ENCODE measurements at places on chromosomes 1 and 21.

GRCh38 chr21:31014891-31015290 lies 23.4 kb downstream of the KRTAP19-8 start:
- no peaks in the 10 kb centered on the region for H3K4me1 ChIP-seq
- H3K4me3 ChIP-seq, result no peak overlapping the region
- H3K27ac ChIP-seq, result no peak overlapping the region
- H3K36me3 ChIP-seq, result no peaks in the 10 kb centered on the region

DNA sequence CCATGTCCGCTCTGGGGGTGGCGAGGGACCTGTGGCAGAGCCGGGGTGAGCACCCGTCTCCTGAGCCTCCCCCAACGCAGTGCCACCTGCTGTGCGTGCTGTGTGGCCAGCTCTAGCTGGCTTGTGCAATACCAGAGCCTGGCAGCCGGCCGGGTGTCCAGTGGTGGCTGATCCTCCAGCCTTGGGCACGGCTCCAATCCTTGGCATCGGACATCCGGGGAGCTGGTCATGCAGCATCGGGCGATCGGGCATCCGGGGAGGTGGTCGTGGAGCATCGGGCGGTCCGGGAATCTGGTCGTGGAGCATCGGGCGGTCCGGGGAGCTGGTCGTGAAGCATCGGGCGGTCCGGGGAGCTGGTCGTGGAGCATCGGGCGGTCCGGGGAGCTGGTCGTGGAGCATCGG lies 8.1 kb downstream of the SLX9 start:
- no peaks in the 10 kb centered on the region for H3K27me3 ChIP-seq
- H3K27ac ChIP-seq, result no peak overlapping the region
- H3K4me3 ChIP-seq, result no peak overlapping the region
- H3K36me3 ChIP-seq, result peaks cover 50% of the 10 kb centered on the region
- no peaks in the 10 kb centered on the region for H3K4me1 ChIP-seq
- DNase-seq, result no peak

- H3K27ac ChIP-seq, result no peak overlapping the region
- H3K4me1 ChIP-seq, result peaks cover 2% of the 10 kb centered on the region
- no peaks in the 10 kb centered on the region for H3K27me3 ChIP-seq
- DNase-seq, result peak; percentile 87
- no peak overlapping the region for H3K4me3 ChIP-seq
- H3K36me3 ChIP-seq, result no peaks in the 10 kb centered on the region
Observed at GRCh38 chr1:34742667-34743270, 12.1 kb upstream of the GJB5 start.

- no peaks in the 10 kb centered on the region for H3K36me3 ChIP-seq
- no peaks in the 10 kb centered on the region for H3K4me1 ChIP-seq
- no peak overlapping the region for H3K27ac ChIP-seq
- H3K4me3 ChIP-seq, result no peak overlapping the region
- no peaks in the 10 kb centered on the region for H3K27me3 ChIP-seq
- DNase-seq, result no peak
Observed at GRCh38 chr1:63569068-63569467, 24.1 kb upstream of the PGM1 start.

DNA sequence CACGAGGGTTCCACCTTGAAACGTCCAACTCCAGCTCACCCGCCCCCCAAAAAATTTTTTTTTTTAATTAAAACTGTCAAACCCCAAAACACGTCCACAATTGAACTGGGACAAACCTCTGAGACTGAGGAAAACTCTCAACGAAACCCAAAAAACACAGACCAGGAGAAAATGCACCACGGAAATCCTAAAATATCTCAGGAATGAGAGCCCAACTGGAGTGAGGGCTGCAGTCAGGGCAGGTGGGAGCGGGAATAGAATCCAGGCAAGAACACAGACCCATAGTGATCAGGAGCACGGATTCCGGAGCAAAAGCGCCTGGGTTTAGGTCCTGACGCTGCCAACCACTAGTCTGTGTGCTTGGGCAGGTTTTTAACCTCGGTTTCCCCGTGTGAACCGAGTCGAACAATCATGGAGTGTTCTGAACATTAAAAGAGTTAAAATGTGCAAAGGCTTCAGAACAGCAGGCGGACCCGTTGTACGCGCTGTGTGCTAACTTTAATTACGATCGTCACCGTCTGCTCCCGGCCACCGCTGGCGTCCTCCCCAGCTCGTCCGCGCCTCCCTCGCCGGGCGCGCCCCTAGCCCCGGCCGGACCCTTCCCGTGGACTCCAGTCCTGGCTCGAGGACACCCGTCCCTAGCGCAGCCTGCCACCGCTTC lies 624 bp downstream of the ARHGAP29 start:
- peak; percentile 66 for DNase-seq
- peaks cover 8% of the 10 kb centered on the region for H3K4me1 ChIP-seq
- H3K4me3 ChIP-seq, result peak overlapping the region; percentile 97
- no peaks in the 10 kb centered on the region for H3K36me3 ChIP-seq

DNA sequence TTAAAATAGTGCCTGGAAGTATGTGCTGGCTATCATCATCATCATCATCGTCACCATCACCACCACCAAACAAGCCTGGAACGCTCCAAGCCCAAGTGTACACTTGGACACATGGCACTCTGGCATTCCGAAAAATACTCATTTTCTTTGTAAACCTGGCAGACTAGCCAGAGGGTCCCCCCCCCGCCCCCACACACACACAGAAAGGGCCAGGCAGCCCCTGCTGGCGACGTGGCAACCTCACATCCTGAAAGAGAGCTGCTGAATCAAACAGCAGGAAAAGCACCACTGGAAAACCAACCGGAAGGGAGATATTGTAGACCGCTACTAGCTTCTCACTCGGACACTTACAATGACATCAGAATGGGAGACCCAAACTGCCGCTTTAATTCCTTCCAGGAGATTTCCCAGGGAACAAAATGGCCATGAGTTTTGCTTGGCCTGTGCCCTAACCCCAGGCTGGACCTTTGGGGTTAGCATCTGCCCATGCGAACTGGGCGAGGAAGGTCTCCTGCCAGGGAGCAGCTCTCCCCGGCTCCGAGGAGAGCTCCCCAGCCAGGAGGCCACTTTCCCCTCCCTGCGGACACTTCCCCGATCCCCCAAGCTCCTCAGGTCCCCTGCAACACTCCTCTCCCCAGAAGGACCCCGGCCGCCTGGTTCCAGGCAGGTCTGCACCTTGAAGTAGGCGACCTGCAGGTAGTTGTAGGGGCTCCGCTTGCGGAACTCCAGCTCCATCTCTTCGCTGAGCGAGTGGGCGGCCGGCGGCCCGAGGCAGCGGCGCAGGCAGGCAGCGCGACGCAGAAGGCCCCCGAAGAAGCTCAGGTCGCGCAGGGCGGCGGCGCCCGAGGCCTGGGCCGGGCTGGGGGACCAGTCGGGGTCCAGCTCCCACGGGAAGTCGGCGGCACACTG lies 742 bp downstream of the P3H1 start:
- H3K4me1 ChIP-seq, result no peaks in the 10 kb centered on the region
- no peaks in the 10 kb centered on the region for H3K27me3 ChIP-seq
- peaks cover 3% of the 10 kb centered on the region for H3K36me3 ChIP-seq
- DNase-seq, result no peak

GRCh38 chr1:54409156-54410142 lies 3.3 kb upstream of the SSBP3 start:
- no peak overlapping the region for H3K4me3 ChIP-seq
- H3K27me3 ChIP-seq, result no peaks in the 10 kb centered on the region
- no peak for DNase-seq
- H3K4me1 ChIP-seq, result peaks cover 23% of the 10 kb centered on the region

DNA sequence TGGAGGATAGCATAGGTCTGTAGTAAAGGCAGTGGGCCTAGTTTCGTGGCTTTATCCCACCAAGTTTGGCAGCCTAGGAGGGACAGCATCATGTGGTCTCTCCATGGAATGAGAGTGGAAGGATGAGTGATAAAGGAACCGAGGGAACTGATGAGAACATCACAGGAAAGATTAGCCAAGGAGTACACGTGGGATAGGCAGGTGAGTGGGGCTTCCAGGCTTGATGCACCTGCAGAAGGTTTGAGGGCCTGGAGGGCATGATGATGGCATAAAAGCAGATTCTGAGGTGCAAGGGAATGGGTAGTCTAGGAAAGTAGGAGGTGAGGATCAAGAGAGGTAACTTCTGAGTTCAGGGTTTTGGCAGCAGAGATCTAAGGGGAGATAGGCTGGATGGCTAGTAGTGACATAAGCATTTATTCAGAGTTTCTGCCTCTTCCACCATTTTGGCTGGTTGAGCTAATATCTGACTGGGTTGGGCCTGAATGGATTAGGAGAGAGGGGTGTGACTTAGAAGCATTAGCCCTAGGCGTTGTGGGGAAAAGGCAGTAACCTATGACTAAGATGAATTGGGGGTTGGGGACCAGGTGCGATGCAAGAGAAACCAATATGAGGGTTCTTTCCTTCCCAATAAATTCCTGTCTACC lies 9.1 kb downstream of the PTGFRN start:
- H3K4me3 ChIP-seq, result no peak overlapping the region
- H3K4me1 ChIP-seq, result no peaks in the 10 kb centered on the region
- H3K27ac ChIP-seq, result no peak overlapping the region
- no peaks in the 10 kb centered on the region for H3K36me3 ChIP-seq
- H3K27me3 ChIP-seq, result no peaks in the 10 kb centered on the region

- DNase-seq, result peak; percentile 27
- H3K27me3 ChIP-seq, result no peaks in the 10 kb centered on the region
- no peak overlapping the region for H3K4me3 ChIP-seq
- peaks cover 3% of the 10 kb centered on the region for H3K4me1 ChIP-seq
- peak overlapping the region; percentile 11 for H3K27ac ChIP-seq
- peaks cover 17% of the 10 kb centered on the region for H3K36me3 ChIP-seq
Observed at GRCh38 chr1:172601046-172601630, 57.8 kb upstream of the FASLG start.

DNA sequence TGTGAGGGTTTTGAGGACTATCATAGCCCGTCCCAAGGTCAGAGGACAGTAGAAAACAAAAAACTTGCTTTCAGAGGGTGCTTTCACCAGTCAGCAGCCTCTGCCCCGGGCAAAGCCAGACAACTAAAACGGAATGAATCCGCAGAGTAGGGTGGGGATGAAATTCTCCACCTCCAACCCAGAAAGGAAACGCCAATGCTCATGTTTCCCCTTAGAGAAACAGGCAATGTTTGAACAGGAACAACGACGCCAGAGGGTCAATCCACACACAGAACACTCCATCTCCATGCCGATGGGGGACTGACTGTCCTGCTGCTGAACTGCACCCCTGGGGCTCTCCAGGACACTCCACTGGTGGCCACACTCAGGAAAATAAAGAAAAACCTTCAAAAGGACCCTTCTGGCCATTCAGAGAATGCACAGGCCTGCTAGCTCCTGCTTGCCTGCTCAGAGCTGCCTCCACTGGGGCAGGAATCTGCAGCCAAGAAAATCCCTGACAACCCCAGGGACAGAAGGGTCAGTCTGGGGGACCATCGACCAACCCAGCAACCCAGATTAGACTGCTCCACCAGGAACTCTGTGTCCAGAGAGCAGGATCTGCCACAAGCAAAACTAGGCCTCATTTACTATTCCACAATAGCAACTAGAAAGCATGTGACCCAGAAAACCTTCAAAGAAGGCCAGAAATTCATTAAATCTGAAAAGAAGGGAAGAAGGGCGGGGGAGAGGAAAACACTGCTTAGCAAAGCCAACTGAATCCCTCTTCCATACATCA lies 116.0 kb downstream of the TOMM20 start:
- DNase-seq, result no peak
- H3K27ac ChIP-seq, result peak overlapping the region; percentile 81
- no peak overlapping the region for H3K4me3 ChIP-seq
- peaks cover 19% of the 10 kb centered on the region for H3K4me1 ChIP-seq

DNA sequence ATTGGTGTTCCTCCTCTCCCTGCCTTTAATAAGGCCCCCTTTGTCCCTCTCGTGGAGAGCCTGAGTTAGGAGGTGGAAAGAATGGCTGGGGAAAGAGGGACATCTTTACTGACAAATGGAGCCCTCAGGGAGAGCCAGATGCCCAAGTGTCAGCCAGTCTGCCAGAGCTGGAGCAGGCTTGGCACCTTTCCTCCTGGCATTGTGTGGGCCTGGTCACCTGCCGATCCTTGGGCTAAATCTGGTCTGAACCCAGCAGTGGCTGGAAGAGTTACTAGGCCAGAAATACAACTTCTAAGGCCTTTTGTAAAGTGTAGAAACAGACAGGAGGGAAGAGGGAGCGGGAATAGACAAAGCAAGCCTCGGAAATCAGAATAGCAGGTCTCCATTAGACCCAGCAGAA lies 24.9 kb downstream of the VANGL1 start:
- peaks cover 30% of the 10 kb centered on the region for H3K36me3 ChIP-seq
- H3K27ac ChIP-seq, result no peak overlapping the region
- no peaks in the 10 kb centered on the region for H3K27me3 ChIP-seq
- no peak for DNase-seq
- peaks cover 31% of the 10 kb centered on the region for H3K4me1 ChIP-seq

Measured in trophoblast cell (in vitro differentiated cells and primary cell).